ENCODE measurements at places on chromosomes 2 and 18.
A peak's percentile ranks its signal among the peaks of the same experiment; 100 is the strongest.

DNA sequence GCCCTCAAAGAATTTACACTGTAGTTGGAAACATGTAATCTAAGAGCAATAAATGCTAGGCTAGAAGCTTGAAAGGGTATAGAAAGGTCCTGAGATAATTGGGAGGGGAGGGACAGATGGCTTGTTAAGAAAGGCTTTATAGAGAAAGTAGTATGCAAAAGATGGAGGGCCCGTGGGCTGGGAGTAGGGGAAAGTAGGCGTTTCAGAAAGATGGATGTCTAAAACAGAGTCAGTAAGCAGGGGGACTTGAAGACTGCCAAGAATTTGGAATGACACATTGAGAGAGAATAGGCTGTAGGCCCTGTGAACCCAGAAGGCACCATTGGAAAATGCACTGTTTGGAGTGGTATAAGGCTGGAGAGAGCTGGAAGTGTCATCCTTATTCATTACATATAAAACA is 822 bp downstream of the PSMG2 start:
- DNase-seq: peak; percentile 61

DNA sequence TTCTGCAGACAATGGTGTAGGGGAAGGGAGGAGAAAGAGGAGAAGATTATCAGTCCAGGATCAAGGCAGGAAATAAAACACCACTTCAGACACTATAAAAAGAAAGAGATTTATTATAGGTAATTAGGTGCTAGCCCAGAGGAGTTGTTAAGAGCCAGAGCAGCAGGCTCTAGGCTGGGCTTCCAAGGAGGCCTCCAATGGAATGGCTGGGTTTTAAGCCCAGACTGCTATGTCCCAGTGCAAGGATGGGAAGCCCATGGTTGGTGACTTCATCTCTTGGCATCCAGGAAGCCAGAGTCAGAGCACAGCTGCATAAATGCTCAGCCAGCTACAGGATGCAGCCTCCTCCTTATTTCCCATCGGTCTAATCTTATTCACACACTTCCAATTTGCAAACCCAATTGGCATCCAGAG is 95.6 kb downstream of the LAMA3 start:
- no peak for DNase-seq

GRCh38 chr2:113187771-113188170 is 14.0 kb downstream of the PSD4 start:
- DNase-seq: no peak

GRCh38 chr18:74509856-74510769 is 13.9 kb downstream of the CNDP2 start:
- DNase-seq: no peak

Data from eye (tissue), 1 donor.